ENCODE measurements at places on chromosomes 16 and 17.

DNA sequence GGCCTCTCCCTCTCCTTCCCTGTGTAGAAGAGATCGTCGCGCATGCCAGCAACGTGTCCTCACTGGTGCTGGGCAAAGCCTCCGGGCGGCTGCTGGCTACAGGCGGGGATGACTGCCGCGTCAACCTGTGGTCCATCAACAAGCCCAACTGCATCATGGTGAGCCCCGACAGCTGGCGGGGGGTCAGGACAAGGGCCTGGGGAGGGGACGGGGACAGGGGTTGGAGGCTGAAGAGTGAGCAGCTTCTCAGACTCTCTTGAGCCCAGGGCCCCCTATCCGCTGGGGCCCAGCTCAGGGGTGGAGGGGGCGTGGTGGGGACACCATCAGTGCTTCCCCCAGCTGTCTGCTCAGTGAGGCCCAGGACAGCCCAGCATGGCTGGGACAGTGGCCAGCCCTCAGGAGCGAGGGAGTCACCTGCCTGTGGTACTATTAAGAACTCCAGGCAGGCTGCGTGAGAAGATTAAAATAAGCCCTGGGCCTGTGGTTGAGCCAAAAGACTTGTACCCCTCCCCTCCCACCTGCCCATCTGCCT is 6.2 kb downstream of the KATNB1 start:
- H3K4me1 ChIP-seq: peaks cover 5% of the 10 kb centered on the region
- no peak overlapping the region for H3K4me3 ChIP-seq
- H3K27me3 ChIP-seq: no peaks in the 10 kb centered on the region
- H3K27ac ChIP-seq: no peak overlapping the region

DNA sequence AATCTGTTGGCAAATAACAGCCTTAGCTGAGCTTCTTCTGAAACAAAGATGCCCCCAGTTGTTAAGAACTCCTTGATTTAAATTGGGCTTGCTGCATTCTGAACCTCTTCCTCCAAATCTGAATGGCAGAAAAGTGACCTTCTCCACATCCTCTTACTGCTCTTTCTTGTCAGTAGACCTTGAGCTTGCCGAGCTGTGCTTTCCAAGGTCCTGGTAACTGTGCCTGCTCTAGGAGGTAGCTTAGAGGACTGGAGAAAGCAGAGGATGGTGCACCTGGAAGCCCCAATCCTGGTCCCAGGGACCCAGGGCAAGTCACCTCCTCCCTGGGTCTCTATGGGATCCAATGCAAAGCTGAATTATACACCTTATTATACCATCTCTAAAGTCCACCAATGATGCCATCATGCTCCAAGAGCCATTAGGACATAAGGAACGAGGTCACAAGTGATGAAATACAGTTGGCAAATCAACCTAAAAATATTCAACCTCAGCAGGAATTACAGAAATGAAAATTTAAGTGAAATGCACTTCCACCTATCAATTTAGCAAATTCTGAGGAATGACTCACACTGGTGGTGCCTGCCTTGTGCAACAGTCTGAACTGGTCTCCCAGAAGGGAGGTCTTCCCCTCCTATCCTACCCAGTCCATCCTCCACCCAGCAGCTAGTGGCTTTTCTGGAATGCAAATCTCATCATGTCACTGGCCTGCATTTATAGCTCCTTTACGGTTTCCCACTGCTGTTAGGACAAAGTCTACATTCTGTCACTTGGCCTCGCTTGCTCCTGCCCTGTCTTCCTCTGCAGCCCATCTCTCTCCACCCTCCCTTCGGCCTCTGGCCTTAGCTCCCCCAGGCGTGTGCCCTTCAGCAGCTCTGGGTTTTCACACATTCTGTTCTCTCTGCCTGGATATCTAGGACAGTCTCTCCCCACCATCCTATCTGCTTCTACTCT is 36.6 kb downstream of the TOM1L2 start:
- no peak overlapping the region for H3K27ac ChIP-seq
- no peaks in the 10 kb centered on the region for H3K27me3 ChIP-seq
- H3K4me1 ChIP-seq: peaks cover 38% of the 10 kb centered on the region
- no peak overlapping the region for H3K4me3 ChIP-seq
- peak; percentile 75 for DNase-seq

- no peak for DNase-seq
- H3K27ac ChIP-seq: no peak overlapping the region
- H3K4me3 ChIP-seq: no peak overlapping the region
- H3K4me1 ChIP-seq: peaks cover 6% of the 10 kb centered on the region
- H3K27me3 ChIP-seq: no peaks in the 10 kb centered on the region
These were observed 40.6 kb downstream of the GOSR1 start for GRCh38 chr17:30517786-30518185.

DNA sequence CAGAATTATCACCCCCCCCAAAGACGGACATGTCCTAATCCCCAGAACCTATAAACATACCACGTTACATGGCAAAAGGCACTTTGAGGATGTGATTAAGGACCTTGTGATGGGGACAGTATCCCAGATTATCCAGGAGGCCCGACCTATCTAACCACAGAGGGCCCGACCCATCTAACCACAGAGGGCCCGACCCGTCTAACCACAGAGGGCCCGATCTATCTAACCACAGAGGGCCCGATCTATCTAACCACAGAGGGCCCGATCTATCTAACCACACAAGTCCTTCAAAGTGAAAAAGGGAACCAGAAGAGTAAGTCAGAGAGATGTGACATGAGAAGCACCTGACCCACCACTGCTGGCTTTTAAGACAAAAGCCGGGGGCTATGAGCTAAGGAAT is 56.8 kb downstream of the ANKFY1 start:
- DNase-seq: no peak
- H3K4me1 ChIP-seq: no peaks in the 10 kb centered on the region
- H3K4me3 ChIP-seq: no peak overlapping the region
- peak overlapping the region; percentile 78 for H3K27ac ChIP-seq
- H3K36me3 ChIP-seq: peaks cover 27% of the 10 kb centered on the region

DNA sequence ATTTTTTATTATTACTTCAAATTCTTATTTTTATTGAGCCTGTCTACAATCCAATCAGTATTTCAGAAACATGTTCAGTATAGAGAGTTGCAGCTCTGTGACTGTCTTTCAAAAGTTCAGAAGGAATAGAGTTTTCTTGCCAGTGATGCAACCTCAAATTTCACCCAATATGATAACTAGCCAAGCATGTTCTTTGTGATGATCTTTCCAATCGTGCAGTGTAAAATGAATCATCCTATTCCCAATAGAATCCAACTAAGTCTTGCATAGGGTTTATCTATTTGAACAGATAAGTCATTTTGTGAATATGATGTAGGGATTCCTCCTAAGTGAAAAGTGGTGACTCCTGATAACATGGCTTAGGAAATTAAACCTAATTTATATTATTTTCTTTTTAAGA is 937.8 kb downstream of the KCNJ2 start:
- no peaks in the 10 kb centered on the region for H3K4me1 ChIP-seq
- H3K27ac ChIP-seq: no peak overlapping the region
- H3K4me3 ChIP-seq: no peak overlapping the region
- no peaks in the 10 kb centered on the region for H3K27me3 ChIP-seq
- DNase-seq: no peak

GRCh38 chr16:16021988-16022682 is 72.7 kb downstream of the ABCC1 start:
- no peaks in the 10 kb centered on the region for H3K27me3 ChIP-seq
- H3K4me3 ChIP-seq: peak overlapping the region; percentile 21
- no peaks in the 10 kb centered on the region for H3K36me3 ChIP-seq
- peaks cover 64% of the 10 kb centered on the region for H3K4me1 ChIP-seq

GRCh38 chr17:3974138-3974687 is 10.0 kb upstream of the ATP2A3 start:
- H3K27ac ChIP-seq: no peak overlapping the region
- no peaks in the 10 kb centered on the region for H3K36me3 ChIP-seq
- DNase-seq: no peak
- no peaks in the 10 kb centered on the region for H3K27me3 ChIP-seq
- H3K4me3 ChIP-seq: no peak overlapping the region

DNA sequence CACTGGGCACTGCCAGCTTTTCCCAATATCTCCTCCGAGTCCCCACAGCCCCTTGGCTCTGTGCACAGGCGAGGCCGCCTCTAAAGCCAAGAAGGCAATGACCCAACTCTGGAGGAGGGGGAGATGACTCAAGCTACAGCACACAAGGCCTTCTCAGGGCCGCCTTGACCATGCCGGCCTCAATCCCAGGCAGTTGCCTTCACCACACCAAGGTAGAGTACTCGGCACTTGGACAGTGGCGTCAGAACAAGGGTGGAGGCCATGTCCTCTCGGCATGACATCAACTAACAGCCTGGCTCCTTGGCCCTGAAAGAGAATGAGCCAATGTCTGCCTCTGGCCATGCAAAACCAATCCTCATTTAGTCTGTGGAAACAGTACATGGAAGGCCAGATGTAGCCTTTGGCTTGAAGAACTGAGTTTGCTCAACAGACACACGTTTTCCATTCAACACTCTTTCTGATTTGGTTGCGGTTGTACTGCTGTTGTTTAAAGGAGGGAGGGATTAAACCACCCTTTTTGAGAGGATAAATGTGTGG is 139.6 kb downstream of the XYLT1 start:
- peak overlapping the region; percentile 92 for H3K27ac ChIP-seq
- H3K4me1 ChIP-seq: peaks cover 38% of the 10 kb centered on the region
- no peaks in the 10 kb centered on the region for H3K27me3 ChIP-seq
- DNase-seq: peak; percentile 82

DNA sequence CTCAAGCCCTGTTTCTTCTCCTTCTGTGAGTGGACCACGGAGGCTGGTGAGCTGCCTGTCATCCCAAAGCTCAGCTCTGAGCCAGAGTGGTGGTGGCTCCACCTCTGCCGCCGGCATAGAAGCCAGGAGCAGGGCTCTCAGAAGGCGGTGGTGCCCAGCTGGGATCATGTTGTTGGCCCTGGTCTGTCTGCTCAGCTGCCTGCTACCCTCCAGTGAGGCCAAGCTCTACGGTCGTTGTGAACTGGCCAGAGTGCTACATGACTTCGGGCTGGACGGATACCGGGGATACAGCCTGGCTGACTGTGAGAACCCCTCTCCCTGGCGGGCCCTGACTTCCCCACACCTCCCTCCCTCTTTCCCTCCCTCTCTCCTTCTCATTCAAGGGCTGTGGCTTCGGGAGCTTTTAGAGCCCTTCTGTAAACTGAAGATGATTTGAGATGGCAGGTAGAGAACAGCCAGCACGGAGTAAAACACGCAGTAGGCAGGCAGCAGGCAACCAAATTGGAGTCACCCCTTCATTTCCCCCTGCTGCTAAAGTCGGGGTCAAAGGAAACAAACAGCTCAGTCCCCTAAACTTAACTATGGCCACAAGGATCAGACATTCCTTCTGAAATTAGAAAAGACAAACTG is 3.9 kb downstream of the SPACA3 start:
- no peak for DNase-seq
- no peak overlapping the region for H3K4me3 ChIP-seq
- peaks cover 7% of the 10 kb centered on the region for H3K4me1 ChIP-seq
- no peak overlapping the region for H3K27ac ChIP-seq

DNA sequence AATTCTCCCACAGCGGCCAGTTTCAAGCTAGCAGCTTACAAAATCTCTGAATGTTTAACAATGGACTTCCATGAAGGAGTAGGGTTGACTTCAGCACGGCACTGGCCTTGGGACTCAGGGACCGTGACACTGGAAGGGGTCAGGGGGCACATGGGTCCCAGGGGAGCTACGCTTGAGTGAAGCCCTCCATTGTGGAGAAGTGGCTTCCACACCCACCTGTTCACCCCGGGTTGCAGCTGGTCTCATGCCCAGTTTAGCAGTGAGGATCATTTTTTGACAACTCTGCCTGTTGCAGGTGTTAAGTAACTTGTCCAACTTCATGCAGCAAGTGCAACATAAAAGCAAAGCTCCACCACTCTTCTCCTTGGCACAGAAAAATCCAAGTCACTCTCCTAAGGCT is 510.2 kb downstream of the CDH13 start:
- peak overlapping the region; percentile 34 for H3K4me3 ChIP-seq
- no peaks in the 10 kb centered on the region for H3K36me3 ChIP-seq
- no peak for DNase-seq

- peaks cover 23% of the 10 kb centered on the region for H3K36me3 ChIP-seq
- no peak overlapping the region for H3K4me3 ChIP-seq
- H3K27ac ChIP-seq: no peak overlapping the region
These were observed 7.2 kb downstream of the MRPL58 start for GRCh38 chr17:75019710-75020109.

- H3K36me3 ChIP-seq: no peaks in the 10 kb centered on the region
- no peak for DNase-seq
- no peak overlapping the region for H3K4me3 ChIP-seq
- H3K27me3 ChIP-seq: peaks cover 29% of the 10 kb centered on the region
- peaks cover 8% of the 10 kb centered on the region for H3K4me1 ChIP-seq
These were observed 12.5 kb upstream of the DPEP1 start for GRCh38 chr16:89600956-89601355.

DNA sequence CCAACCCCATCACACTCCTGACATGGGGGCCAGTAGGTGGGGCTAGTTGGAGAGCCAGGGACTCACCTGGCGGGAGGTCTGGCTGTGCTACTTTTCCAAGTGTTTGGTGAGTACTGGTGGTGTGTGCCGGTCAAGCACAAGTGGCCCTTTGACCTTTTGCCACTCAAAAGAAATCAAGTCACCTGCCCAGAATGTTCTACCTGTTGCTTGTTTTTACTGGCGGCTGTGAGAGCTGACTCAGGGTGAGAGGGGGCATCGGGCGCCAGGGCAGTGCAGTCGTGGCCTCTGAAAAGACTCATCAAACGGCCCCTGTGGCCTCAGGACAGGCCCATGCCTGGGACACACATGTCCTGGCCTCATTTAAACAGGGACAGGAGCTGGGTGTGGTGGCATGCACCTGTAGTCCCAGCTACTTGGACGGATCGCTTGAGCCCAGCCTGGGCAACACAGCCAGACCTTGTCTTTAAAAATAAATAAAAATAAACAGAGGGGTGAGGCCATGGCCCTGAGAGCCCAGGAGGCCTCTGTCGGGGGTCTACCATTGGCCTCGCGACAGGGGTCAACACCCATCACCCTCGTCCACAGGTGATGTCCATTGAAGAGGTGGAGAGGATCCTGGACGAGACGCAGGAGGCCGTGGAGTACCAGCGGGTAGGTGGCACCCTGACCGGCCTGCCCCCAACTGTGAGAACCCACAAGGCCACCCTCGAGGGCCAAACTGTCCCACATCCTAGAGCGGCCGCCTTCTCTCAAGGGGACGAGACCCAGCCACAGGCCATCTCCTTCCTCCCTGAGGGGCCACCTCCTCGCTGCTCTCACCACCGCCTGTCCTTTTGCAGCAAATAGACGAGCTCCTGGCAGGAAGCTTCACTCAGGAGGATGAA is 5.0 kb downstream of the CHMP6 start:
- no peak overlapping the region for H3K4me3 ChIP-seq

GRCh38 chr17:8464941-8465340 is 29.3 kb downstream of the NDEL1 start:
- H3K27me3 ChIP-seq: no peaks in the 10 kb centered on the region
- H3K36me3 ChIP-seq: peaks cover 30% of the 10 kb centered on the region
- H3K4me1 ChIP-seq: peaks cover 37% of the 10 kb centered on the region
- peak overlapping the region; percentile 15 for H3K27ac ChIP-seq
